ENCODE measurements at places on chromosomes 6 and 20. TPM values are rescaled to one million over a fixed set of nuclear protein-coding genes. Genes with fewer than 3 reads are reported as not detected.

Gene COL11A2
- total RNA-seq = 0.72 TPM

Gene DEFB119
- total RNA-seq = not detected

- no peak for DNase-seq
Observed at GRCh38 chr6:134426623-134427022, 108.7 kb upstream of the SGK1 start.

DNA sequence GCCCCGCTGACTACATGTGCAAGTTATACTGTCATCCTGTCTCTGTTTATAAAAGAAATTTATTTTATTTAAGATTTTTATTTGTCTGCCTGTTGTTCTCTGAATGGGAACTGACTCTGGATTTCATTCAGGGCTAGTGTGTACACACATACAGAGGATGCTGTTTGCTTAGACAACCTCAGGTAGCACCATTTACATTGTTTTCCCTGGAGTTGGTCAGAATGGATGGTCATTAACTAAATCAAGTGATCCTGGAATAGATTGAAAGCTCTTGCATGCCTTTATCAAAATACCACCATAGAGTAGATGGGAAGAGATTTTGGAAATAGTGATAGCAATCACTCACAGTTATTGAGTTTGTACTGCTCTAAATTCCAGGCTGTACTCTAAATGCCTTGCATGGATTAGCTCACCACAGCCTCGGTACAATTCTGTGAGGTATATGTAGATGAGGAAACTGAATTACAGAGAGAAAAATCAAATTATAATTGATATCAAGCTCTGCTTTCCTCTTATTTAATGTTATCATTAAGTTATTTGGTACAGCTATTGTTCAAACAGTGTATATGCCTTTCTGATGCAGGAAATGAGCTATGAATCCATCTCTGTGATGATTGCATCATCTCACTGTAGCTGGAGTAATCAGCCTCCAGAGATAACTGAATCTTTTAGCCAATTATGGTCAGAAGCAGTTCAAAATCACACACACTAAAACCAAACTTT, 51.9 kb downstream of the RNF217 start:
- peak; percentile 81 for DNase-seq

DNA sequence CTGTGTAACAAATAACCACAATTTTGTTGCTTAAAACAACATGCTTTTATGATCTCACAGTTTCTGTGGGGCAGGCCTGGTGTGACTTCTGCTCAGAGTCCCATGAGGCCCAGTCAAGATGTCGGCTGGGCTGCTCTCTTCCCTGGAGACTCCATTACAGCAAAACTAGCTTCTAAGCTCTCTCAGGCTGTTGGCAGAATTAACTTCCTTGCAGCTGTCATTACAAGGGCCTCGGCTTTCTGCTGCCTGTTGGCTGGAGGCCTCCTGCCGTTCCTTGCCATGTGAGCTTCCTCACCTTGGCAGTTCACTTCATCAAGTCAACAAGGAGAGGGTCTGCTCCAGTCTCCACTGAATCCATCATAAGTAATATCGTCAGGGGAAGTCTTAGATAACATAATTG, 659.2 kb downstream of the PRKN start:
- DNase-seq = no peak

GRCh38 chr20:7868108-7868507, 72.2 kb downstream of the HAO1 start:
- no peak for DNase-seq

GRCh38 chr20:18360635-18361034, 72.3 kb downstream of the ZNF133 start:
- no peak for DNase-seq

GRCh38 chr6:134472661-134473060, 154.7 kb upstream of the SGK1 start:
- DNase-seq = no peak

GRCh38 chr6:138387577-138388368, 10.1 kb downstream of the SMIM28 start:
- DNase-seq = no peak

GRCh38 chr20:25038591-25039015, 19.3 kb downstream of the ACSS1 start:
- DNase-seq = no peak

GRCh38 chr6:138550346-138550767, 51.1 kb upstream of the NHSL1 start:
- DNase-seq = peak; percentile 48

DNA sequence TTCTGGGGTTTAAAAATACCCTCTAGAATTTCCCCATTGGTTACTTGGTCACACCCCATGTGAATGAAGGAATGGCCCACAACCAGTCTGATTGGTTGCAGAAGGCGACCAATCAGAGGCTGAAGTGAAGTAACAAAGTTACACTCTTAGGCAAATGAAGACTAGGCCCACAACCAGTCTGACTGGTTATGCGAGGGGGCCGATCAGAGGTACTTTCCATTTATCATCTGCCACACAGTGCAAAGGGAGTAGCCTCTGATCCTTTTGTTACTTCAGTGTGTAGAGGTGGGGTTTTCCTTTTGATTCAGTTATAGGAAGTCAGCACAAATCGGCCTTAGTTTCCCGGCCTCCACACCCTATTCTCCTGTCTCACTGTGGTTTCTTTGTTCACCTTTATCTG, 61.2 kb upstream of the SGK1 start:
- DNase-seq = peak; percentile 70

DNA sequence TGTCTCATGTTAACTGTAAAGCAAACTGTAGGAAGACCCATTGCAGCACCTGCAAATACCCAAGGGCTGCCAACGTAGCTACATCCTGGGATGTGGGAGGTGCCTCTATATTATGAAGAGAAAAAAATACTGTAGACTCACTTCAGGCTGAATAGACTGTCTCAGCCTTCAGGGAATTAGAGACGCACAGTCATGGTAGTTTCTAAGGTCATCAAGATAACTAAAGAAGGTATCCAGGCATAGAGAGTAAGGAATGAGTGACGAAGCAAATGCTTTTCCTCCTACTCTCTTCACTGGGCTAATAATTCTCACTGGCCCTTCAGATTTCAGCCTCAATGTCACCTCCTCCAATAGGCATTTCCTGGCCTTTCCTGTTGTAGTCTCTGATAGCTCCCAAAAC, 121.6 kb upstream of the ECI2 start:
- no peak for DNase-seq

DNA sequence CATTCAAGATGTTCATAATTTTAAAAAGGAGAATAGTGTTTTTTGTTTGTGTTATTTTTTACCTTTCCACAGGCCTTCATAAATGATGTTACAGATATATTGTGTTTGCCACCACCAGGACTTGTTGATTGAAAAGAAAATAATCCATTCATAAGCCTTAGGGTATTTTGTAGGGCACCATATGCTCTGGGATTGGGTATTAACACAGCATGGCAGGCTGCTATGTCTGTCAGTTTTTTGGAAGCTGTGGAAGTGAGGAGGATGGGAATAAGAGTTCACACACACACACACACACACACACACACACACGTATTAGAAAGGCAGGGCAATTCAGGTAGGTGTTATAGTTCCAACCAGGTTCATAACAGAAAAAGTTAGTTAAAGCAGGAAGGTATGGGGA, 237.9 kb downstream of the HDGFL1 start:
- no peak for DNase-seq

DNA sequence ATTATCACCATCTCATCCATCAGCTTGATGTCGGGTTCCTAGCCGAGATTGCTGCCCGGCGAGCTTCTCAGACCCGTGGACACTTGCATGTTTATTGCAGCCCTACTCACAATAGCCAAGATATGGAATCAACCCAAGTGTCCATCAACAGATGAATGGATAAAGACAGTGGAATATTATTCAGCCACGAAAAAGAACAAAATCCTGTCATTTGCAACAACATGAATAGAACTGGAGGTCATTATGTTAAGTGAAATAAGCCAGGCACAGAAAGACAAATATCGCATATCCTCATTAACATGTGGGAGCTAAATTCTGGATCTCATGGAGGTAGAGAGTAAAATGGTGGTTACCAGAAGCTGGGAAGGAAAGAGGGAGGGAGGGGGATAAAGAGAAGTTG, 49.1 kb upstream of the SLC2A12 start:
- no peak for DNase-seq
